ENCODE measurements at places on chromosomes 2 and 18. TPM values are rescaled to one million over a fixed set of nuclear protein-coding genes. Genes with fewer than 3 reads are reported as not detected.

IL36A gene
- not detected for total RNA-seq

NT5DC4 gene
- total RNA-seq = not detected

RFTN2 gene
- total RNA-seq = 1.9 TPM

ALK gene
- not detected for total RNA-seq

ATP6V1B1 gene
- total RNA-seq = under 0.01 TPM

LAMA1 gene
- total RNA-seq = 21.6 TPM

BMP10 gene
- not detected for total RNA-seq

IL1RL1 gene
- total RNA-seq = 2.5 TPM

CYTIP gene
- total RNA-seq = not detected

R3HDM1 gene
- total RNA-seq = 13.3 TPM

NCKAP1 gene
- total RNA-seq = 82.9 TPM

IL1F10 gene
- not detected for total RNA-seq

GCFC2 gene
- 12.2 TPM for total RNA-seq

GRB14 gene
- total RNA-seq = not detected

BOLL gene
- not detected for total RNA-seq

C2orf72 gene
- not detected for total RNA-seq

DSG1 gene
- total RNA-seq = not detected

MGAT4A gene
- not detected for total RNA-seq

MAP4K4 gene
- total RNA-seq = 120 TPM

TYMS gene
- total RNA-seq = 45.4 TPM

LAPTM4A gene
- total RNA-seq = 202 TPM

OSR1 gene
- total RNA-seq = 2.3 TPM

COL6A3 gene
- total RNA-seq = 1,153 TPM

ERFE gene
- total RNA-seq = 0.58 TPM

HOXD9 gene
- total RNA-seq = 5.8 TPM

REEP1 gene
- not detected for total RNA-seq

G6PC2 gene
- not detected for total RNA-seq

PSD4 gene
- total RNA-seq = 4.6 TPM

TMEM247 gene
- not detected for total RNA-seq

MAB21L4 gene
- total RNA-seq = not detected

PLGLB1 gene
- total RNA-seq = not detected

CHST9 gene
- total RNA-seq = not detected

FEV gene
- total RNA-seq = not detected

CNDP1 gene
- total RNA-seq = not detected

SP5 gene
- total RNA-seq = not detected

SIX2 gene
- total RNA-seq = not detected

All from myometrial cell (primary cell).